Right lung (tissue), 10 donors: ENCODE measurements at places on chromosomes 6 and 20.

GRCh38 chr6:43978473-43979346 lies 148.5 kb downstream of the MRPL14 start:
- DNase-seq: no peak

- no peak for DNase-seq
Measured at GRCh38 chr6:148935705-148936435, 189.0 kb downstream of the UST start.

- no peak for DNase-seq
Measured at GRCh38 chr6:2447318-2447920, 202.0 kb upstream of the GMDS start.

DNA sequence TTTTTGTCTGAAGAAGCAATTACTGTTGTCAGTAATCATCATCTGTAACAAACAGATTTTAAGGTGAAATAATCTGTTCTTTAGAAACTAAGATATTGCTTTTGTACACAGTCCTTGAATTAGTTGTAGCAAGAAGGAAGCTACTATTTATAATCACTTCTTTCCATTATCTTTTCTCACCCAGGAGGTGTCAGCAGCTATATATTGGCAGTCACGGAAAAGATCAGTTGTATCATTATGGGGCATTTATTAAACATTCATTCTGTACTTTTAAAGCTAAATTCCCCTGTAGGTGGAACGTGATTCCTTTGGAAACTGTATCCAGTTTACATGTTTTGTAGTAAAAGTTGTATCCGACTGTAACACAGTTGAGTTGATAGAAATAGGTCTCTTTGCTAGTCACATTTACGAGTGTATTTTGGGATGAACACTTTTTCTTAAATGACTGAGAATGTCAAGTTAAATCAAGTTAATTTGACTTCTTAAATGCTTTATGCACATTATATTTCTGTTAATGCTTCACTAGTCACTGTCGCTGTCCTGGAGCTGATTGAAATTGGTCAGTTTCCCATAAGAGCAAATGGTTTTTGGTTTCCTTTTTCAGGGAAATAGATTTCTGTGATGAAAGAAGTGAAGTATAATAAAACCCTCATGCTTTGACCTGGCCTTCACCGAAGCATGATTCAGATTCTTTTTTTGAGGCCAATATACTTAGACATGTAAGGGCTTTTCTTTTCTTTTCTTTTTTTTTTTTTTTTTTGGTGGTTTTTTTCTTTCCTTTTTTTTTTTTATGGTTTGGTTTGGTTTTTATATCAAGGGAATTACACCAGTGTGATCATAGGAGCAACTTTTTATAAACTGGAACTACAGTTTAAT lies 5.1 kb downstream of the QKI start:
- peak; percentile 27 for DNase-seq

DNA sequence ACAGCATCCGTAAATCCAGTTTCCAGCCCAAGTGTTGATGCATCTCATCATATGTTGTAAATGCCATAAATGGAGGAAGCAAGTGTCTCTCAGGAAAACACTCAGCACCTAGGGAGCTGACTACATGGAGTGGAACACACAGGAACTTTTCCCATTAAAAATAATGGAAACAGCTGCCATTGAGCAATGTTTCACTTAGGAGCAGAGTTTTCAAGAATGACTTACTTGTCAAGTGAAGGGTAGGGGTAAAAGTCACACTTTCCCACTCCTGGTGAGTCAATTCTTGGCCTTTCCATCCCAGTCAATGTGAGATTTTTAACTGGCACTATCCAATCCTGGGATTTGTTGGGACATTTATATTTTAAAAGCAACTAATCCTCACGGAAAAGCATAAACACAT lies 119.4 kb upstream of the ASF1A start:
- no peak for DNase-seq

DNA sequence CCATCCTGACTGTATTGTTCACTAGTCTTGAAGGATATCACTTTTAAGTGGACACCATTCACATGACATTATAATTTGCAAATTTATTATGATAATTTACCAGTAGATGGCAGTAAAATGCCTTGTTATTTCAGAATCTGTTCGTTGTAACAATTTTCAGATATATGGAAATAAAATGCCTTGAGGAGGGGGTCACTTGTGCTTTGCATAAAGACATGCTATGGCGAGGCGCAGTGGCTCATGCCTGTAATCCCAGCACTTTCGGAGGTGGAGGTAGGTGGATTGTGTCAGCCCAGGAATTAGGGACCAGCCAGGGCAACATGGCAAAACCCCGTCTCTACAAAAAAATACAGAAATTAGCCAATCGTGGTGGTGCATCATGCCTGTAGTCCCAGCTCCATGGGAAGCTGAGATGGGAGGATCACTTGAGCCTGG lies 9.0 kb upstream of the NCOA6 start:
- peak; percentile 19 for DNase-seq

DNA sequence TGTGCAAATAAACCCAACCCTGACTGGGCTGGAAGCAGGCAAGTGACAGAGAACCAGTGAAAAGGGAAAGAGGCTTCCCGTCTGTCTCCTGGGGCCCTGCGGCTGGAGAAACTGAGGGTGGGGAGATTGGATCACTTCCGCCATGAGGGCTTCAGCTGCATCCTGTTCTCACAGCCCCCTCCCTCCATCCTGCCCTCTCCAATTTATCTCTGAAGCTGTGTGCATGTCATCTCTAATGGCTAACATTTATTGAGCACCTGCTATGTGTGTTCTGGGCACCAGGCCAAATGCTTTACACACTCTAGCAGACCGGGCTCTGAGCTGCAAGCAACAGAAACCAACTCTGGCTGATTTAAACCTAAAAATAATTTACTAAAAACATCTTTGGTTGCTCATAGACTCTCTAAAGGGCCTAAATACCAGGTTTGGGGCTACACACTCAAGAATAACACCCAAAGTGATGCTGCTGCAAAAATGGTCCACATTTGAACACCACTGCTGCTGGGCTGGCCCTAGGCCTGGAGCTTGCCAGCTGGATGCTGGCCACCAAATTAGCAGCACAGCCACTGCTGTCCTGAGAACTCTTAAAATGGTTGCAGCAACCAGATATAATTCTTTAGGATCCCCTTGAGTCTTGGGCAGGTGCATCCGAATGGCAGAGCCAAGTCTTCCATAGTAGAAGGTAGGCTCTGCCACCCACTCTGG lies 123.6 kb upstream of the LRFN2 start:
- no peak for DNase-seq

- DNase-seq: no peak
Measured at GRCh38 chr6:161361529-161361928, 87.7 kb upstream of the AGPAT4 start.

- no peak for DNase-seq
Measured at GRCh38 chr6:109877028-109878004, 100.8 kb upstream of the GPR6 start.

- DNase-seq: no peak
Measured at GRCh38 chr6:128712898-128713297, 170.0 kb upstream of the LAMA2 start.

- DNase-seq: no peak
Measured at GRCh38 chr20:47220161-47220582, 136.3 kb downstream of the ZMYND8 start.

- DNase-seq: no peak
Measured at GRCh38 chr6:32906539-32906938, 34.3 kb downstream of the HLA-DMB start.

DNA sequence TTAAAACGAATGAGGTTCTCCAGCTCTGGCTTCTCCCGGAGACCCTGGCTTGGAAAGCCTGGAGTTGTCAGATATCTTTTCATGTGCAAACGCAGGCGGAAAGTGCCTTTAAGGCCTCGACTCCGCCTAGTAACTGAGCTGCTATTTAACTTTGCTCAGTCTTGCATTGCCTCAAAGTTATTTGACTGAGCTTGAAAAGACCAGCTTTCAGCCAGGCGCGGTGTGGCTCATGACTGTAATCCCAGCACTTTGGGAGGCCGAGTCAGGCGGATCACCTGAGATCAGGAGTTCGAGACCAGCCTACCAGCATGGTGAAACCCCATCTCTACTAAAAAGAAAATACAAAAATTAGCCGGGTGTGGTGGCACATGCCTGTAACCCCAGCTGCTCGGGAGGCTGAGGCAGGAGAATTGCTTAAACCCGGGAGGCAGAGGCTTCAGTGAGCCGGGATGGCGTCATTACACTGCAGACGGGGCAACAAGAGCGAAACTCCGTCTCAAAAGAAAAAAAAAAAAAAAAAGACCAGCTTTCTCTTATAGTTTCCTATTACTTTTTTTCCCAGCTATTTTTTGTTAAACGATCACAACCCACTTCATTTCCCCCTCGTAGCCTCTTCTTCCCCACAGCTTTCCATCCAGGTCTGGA lies 1.9 kb downstream of the GCNT2 start:
- DNase-seq: no peak

GRCh38 chr6:64012351-64013001 lies 376.9 kb downstream of the PHF3 start:
- peak; percentile 66 for DNase-seq

DNA sequence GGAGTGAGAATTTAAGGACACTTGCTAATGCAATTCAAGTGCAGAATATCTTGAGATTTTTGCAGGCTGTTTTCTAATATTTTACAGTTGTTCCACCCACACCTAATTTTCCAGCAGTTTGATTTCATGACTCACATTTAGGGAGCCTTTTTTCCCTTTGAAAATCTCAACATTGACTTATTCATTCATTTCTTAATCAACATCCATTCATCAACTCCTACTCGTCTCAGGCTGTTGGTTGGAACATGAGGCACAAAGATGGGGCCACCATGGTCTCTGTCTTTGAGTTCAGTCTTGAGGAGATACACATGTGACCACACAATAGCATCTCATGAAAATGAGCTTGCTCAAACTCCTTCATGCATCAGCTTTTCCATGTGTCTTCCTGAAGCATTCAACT lies 135.6 kb downstream of the UNC5CL start:
- no peak for DNase-seq

GRCh38 chr20:53252002-53252401 lies 279.8 kb downstream of the TSHZ2 start:
- DNase-seq: no peak

GRCh38 chr6:150770637-150771036 lies 94.9 kb upstream of the MTHFD1L start:
- DNase-seq: no peak

GRCh38 chr20:64113796-64114355 lies 6.5 kb upstream of the NPBWR2 start:
- DNase-seq: no peak

DNA sequence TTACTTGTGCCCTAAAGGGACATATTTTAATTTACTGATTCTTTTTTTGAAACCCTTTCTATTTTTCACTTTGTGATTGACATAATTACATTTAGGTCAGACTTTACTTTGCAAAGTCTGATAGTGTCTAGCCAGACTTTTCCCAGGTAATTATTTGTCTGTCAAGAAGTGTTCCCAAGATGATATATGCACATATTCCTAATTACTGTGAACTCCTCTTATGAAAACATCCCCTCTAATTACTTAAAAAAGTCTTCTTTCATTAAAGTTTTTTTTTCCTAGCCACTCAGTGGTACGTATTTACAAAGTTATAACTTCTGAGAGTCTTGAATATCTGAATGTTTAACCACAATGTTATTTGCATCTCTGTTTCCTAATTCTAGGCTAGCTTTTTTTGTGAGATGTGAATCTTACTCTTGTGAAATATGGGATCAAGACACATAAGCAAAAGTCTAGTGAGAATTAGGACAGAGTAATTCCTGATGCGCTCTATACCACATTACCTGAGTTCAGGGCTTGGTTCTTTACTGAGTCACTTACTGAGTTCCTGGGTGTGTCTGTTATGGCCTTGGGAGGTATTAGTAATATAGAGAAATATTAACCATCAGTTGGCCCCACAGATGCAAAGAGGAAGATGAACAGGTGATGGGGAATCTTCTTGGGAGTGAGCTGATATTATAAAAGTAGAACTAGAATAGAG lies 27.9 kb downstream of the FAM83B start:
- DNase-seq: no peak

GRCh38 chr20:10385850-10386544 lies 48.0 kb downstream of the MKKS start:
- peak; percentile 9 for DNase-seq

DNA sequence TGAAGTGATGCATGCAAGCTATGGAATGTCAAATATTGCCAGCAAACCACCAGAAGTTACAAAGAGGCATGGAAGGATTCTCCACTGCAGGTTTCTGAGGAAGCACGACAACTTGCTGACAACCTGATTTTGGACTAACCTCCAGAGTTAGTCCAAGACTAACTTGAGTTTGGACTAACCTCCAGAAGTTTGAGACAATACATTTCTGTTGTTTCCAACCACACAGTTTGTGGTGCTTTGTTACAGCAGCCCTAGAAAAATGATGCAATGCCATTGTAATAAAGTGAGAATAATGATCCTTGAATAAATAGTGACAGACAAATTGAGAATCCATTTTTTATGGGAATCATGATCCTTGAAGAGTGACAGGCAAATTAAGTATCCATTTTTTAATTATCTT lies 169.9 kb upstream of the HDDC2 start:
- no peak for DNase-seq

- DNase-seq: no peak
Measured at GRCh38 chr6:56742122-56742791, 99.6 kb upstream of the DST start.

DNA sequence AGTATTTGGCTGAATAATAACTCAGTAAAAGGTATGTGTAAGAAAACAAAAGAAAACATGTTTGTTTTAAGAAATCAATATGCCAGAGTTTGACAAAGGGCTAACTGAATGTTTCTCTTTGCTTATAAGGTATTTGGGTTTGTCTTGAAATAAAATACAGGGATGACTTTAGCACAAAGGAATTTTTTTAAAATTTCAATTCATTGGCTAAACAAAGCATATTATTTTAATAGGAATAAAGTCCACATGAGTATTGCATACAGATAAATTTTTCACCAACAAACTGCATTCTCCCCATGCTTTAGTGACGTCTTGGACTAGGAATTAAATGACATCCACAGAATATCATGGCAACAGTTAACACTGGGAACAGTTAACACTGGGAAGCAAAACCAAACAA lies 480.0 kb upstream of the JAG1 start:
- DNase-seq: no peak

GRCh38 chr6:90249458-90249857 lies 47.2 kb downstream of the BACH2 start:
- DNase-seq: no peak

GRCh38 chr6:127073222-127073621 lies 45.2 kb upstream of the RSPO3 start:
- no peak for DNase-seq

DNA sequence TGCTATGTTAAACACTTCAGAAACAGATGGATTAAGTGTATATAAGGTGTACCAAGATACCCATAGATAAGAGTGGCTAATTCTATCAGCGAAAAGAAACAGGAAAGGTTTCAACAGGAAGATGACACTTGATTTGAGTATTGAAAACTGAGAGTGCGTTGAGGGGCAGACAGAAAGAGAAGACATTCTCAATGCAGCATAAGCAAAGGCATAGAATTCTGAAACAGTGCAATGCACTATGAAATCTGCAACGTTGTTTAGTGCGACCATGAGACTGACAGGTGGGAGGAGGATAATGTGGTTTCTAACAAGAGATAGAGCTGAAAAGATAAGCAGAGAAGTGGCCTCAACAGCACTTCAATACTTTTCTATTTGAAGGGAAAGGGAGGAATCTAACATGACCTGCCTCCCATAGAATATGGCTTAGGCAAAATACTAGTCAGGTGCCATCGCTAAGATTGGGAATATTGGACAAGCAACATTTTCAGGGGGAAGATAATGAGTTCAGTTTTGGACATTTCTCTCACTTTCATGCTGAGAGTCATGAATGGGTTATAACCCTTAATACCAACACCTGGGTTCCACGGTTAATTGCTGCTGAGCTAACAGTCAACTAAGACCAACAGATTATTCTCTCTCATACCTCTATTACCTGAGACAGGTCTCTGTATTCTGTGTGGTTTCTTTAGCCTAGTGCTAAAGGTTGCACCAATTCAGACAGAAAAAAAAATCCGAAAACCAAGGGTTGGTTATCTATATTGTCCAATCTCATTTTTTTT lies 312.9 kb upstream of the ARID1B start:
- DNase-seq: no peak
